Activated naive CD4-positive, alpha-beta T cell treated with anti-CD3 and anti-CD28 coated beads, Interleukin-2, amount 50 U/mL, for 72 hours (primary cell): ENCODE measurements at places on chromosomes 11 and 22.

DNA sequence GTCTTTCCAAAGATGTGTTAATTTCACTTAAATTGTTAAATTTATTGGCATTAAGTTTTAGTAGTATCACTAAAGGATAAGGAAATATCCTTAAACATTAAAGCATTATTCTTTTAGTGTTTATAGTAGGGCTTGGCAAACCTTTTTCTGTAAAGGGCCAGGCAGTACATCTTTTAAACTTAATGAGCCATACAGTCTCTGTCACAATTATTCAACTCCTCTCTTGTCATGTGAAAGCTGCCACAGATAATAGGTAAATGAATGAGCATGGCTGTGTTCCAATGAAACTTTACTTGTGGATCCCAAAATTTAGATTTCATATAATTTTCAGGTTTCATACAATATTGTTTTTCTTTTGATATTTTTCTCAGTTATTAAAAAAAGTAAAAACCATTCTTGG lies 268.2 kb upstream of the C11orf87 start:
- DNase-seq = no peak

- DNase-seq = no peak
These were observed 13.7 kb downstream of the PAX6 start for GRCh38 chr11:31797190-31798056.

- DNase-seq = no peak
These were observed 11.9 kb downstream of the KLHL35 start for GRCh38 chr11:75421035-75421602.

- no peak for DNase-seq
These were observed 115.9 kb downstream of the C11orf65 start for GRCh38 chr11:108351468-108351867.

- DNase-seq = no peak
These were observed 1.5 kb upstream of the CCKBR start for GRCh38 chr11:6258141-6258540.

DNA sequence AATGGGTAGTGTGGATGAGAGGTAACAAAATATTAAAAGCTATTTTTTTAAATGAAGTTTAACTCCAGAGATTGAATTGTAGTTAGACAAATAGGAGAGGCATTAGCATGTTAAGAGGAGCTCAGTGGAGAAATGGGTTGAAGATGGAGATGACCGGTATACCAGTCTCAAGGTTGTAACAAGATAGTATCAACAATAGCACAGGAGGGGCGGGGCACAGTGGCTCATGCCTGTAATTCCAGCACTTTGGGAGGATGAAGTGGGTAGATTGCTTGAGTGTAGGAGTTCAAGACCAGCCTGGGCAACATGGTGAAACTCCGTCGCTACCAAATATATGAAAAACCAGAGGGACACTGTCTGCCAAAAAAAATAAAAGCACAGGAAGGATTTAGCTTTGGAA lies 6.0 kb upstream of the ANKRD42 start:
- no peak for DNase-seq

GRCh38 chr11:120385110-120385509 lies 48.9 kb downstream of the ARHGEF12 start:
- no peak for DNase-seq

- no peak for DNase-seq
These were observed 8.4 kb downstream of the TSPAN32 start for GRCh38 chr11:2310073-2310785.

- no peak for DNase-seq
These were observed 5.3 kb upstream of the TBX1 start for GRCh38 chr22:19755145-19755710.

- no peak for DNase-seq
These were observed 74.2 kb upstream of the ZBED5 start for GRCh38 chr11:10931761-10932670.

DNA sequence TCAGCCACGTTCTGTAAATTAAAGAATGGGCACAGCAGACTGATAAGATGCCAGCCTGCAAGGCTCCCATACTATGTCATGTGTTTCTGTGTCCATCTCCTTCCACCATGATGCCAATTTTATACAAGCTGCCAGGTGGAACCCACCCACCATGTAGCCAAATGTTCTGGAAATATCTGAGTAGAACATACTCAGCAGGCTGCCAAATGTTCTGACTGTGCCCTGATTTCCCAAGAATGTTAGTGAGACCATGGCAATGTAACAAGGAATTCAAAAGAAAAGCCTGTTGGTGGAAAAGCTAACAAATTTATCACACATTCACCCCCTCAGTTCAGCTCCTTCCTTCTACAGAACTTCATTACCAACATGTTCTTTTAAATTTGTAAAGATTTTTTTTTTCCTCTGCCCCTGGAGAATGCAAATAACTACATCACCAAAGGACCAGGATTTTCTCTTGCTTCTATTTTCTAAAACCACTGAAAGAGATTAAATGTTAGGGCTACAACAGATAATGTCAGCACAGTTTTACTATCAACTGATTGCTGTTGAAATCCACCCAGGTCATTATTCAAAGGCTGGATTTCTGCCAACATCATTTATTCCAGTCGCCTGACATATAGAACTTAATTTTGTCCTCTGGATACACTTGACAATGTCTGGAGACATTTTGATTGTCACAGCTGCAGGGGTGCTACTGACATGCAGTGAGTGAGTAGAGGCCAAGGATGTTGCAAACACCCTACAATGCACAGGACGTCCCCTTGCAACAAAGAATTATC lies 3.1 kb downstream of the DMC1 start:
- no peak for DNase-seq

GRCh38 chr22:27801616-27802345 lies at the start of gene MN1:
MN1 (minus strand) TSS chr22:27801756; CDS start chr22:27800543, 1,213 bp downstream.
- DNase-seq = no peak

- no peak for DNase-seq
These were observed 4.7 kb downstream of the SCYL1 start for GRCh38 chr11:65529475-65530156.

DNA sequence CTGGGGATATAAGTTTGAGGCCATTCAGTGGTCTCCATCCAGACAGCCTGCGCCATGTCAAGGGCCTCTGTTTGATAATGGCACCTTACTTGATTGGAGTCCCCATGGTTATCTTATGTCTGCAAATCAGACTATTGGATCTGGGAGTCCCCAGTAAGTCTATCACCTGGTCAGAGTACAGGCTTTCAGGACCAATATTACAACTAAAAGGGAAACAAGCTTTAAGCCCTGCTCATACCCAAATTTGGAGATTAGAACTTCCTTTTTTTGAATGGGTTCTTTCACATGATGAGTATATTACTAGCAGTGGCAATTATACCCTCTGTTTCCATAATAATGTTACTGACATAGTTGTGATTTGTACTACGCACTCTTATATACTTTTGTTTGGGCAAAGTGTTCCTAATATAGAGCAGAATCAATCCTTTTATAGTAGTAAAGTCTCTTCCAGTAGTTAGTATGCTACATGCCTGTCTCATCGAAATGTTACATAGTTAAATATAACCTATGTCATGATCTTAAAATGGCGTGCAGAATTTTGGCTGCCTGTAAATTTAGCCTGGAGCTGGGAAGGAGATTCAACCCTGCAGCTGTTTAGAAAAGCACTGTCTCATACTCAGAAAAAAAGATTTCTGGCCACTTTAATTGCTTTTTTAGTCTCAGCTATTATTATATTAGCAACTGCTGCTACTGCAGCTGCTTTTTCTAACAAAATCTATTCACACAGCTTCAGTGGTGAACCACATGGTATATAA lies 4.9 kb downstream of the MS4A15 start:
- no peak for DNase-seq

- DNase-seq = no peak
These were observed 120.9 kb downstream of the ST3GAL4 start for GRCh38 chr11:126476266-126476924.

DNA sequence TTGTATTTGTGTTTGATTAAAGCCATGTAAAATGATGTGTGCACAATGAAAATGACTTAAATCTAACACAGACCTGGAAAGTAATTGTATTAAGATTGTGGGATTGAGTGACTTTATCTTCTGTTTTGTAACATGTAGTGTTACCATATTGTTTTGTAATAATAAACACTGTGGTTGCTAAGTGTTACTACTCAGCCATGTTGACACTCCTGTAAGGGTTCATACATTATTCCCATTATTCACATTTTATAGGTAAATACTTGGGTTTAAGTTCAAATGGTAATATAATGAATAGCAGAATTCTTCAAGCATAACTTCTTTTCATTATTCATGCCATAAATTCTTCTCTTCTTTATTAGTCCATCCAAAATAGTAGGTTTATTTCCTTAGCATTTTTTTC lies 69.0 kb downstream of the ZC3H12C start:
- no peak for DNase-seq

- DNase-seq = no peak
These were observed 761 bp downstream of the HMBS start for GRCh38 chr11:119085437-119085847.

DNA sequence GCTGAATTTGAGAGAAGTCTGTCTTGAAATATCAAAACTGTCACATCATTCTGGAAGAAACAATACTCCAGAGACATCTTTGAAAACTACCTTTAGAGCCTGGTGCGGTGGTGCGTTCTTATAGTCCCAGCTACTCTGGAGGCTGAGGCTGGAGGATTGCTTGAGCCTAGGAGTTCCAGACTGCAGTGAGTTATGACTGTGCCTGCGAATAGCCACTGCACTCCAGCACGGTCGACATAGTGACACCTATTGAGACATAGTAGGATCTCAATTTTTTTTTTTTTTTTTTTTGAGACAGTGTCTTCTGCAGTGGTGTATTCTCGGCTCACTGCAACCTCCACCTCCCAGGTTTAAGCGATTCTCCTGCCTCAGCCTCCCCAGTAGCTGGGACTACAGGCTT lies 11.5 kb upstream of the AIFM3 start:
- no peak for DNase-seq

- no peak for DNase-seq
These were observed 8.6 kb downstream of the SERPINH1 start for GRCh38 chr11:75570559-75571139.

GRCh38 chr11:81007046-81007445 lies 1566.2 kb upstream of the TENM4 start:
- no peak for DNase-seq

DNA sequence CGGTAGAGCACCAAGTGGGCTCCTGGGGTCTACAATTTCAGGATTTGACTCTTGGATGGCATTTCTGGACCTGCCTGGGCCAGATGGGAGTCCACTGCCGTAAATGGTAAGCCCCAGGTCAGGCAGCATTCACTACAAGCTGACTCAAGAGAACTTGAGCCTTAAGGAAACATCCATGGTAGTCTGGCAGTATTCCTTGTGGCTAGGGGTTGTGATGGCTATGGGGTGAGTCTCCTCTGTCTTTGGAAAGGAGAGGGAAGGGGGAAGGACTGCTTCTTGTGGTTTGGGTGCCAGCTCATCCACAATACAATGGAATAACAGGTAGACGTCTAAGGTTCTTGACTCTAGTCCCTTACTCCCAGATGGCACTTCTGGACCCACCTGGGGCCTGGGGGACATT lies 32.3 kb upstream of the POU2AF2 start:
- DNase-seq = no peak

DNA sequence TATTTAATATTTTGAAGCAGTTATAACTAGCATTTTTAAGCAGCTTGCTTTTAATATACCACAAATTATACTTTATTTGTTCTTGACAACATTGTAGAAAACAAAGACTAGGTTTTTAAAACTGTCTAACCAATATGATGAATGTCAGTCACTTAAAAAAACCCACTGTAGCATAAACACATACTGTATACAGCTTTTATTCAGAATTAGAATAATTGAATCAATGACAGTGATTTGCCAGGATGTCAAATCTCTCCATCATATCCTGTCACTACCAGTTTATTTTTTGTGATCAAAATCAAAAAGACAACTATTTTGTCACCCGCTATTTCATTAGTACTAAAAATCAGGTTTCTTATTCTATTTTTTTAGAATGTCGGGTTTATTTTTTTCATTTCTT lies 26.5 kb downstream of the PAX6 start:
- no peak for DNase-seq

DNA sequence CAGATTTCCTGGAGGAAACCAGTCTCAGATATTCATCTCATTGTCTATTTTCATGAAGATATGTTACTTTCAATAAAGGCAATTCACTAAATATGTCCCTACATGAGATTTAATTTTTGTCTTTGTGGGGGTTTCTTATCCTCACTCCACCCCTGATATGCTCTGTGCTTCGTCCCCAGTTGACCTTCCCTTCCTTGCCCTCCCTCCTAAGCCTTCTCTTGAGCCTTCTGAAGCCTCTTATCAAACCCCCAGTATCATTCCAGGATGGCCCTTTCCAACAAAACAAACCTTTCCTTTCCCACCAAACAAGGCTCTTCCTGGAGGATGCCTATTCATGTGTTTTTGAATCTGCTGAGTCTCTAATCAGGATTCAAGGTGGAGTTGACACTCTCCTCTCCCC lies 44.8 kb downstream of the CSNK2A3 start:
- DNase-seq = no peak

DNA sequence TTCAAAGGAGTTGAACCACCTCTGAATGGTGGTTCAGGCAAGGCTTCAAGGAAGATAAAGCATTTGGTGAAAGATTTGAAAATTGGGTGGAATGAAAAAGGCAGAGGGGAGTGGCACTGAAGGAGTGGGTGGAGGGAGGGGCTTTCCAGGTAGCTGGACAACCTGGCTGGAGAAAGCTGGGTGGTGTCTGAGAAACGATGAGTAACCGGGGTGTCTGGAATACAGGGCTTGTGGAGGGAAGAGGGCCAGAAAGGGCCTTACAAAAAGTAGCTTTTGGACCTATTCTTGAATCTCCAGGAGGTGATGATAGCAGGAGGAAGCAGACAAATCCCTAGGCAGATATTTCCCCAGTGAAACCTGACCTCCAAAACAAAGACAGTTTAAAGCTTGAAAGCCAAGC lies 99.3 kb downstream of the RASSF10 start:
- DNase-seq = no peak

GRCh38 chr11:10029386-10030121 lies 264.5 kb downstream of the SBF2 start:
- DNase-seq = no peak

DNA sequence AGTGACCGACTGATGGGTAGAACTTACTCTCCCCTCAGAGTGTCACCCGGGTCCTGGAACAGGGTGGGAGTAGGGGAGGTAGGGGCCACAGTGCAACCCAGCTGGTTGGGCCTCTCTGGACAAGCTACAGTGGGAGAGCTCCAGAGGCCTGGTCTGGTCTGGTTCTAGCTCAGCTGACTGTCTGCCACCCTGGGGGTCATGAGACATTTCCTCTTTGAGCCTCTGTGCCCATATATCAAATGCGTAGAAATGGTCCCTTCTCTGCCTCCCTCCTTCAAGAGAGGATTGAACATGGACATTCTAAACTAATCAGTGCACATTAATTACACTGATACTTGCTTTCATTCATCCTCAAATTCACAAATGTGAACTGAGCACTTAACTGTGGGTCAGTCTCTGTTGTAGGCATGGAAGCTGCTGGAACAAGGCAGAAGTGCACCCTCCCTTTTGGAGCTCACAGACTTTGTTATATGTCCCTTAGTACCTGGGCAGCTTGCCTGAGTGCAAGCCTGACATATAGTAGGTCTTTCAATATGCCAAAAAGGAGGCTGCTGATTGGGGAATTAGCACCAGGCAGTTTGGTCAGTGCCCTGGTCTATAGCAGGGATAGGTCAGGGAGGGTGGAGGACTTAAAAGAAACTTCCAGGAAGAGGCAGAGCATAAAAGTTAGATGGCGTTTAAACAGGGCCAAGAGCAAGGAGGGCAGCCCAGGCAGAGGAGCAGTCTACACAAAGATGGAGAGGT lies 25.7 kb downstream of the ARHGEF17 start:
- DNase-seq = no peak

- no peak for DNase-seq
These were observed 215.6 kb downstream of the DDX10 start for GRCh38 chr11:108880510-108880909.
